ENCODE measurements at places on chromosomes 7 and 10.

DNA sequence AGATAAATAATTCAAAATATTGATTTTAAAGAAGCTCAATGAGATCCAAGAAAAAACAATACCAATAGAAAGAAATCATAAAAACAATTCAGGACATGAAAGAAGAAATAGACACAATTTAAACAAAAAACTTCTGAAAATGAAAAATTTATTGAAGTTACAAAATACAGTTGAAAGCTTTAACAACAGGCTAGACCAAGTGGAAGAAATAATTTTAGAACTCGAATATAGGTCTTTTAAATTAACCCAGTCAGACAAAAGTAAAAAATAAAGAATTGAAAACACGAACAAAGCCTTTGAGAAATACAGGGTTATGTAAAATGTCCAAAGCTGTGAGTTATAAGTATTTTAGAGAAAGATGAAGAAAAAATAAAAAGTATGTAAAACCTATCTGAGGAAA, 152.4 kb upstream of the SMIM30 start:
- DNase-seq, result no peak

GRCh38 chr10:14623931-14624330, 150.8 kb downstream of the FAM107B start:
- no peak for DNase-seq

GRCh38 chr10:88115407-88115806, 252.0 kb downstream of the PTEN start:
- DNase-seq, result no peak

GRCh38 chr10:71632200-71632820, 87.3 kb downstream of the C10orf105 start:
- DNase-seq, result no peak

- DNase-seq, result no peak
Observed at GRCh38 chr7:74655324-74655723, 2.2 kb upstream of the GTF2I start.

GRCh38 chr7:110759069-110759468, 331.9 kb upstream of the LRRN3 start:
- no peak for DNase-seq

DNA sequence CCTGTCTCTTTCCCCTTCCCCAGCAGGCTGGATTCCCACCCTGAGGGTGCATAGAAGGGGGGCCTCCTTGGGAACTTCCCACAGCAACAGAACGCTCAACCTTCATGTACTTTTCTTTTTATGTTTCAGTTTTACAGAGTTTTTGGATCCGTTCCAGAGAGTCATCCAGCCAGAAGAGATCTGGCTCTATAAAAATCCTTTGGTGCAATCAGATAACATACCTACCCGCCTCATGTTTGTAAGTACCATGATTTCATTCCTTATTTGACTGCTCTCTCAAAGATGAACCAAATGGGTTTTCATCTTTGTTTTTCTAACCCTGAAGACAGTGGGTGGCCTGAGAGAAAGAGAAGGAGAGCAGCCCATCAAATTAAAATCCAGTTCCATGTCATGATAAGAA, 46.7 kb downstream of the PLPP4 start:
- no peak for DNase-seq

DNA sequence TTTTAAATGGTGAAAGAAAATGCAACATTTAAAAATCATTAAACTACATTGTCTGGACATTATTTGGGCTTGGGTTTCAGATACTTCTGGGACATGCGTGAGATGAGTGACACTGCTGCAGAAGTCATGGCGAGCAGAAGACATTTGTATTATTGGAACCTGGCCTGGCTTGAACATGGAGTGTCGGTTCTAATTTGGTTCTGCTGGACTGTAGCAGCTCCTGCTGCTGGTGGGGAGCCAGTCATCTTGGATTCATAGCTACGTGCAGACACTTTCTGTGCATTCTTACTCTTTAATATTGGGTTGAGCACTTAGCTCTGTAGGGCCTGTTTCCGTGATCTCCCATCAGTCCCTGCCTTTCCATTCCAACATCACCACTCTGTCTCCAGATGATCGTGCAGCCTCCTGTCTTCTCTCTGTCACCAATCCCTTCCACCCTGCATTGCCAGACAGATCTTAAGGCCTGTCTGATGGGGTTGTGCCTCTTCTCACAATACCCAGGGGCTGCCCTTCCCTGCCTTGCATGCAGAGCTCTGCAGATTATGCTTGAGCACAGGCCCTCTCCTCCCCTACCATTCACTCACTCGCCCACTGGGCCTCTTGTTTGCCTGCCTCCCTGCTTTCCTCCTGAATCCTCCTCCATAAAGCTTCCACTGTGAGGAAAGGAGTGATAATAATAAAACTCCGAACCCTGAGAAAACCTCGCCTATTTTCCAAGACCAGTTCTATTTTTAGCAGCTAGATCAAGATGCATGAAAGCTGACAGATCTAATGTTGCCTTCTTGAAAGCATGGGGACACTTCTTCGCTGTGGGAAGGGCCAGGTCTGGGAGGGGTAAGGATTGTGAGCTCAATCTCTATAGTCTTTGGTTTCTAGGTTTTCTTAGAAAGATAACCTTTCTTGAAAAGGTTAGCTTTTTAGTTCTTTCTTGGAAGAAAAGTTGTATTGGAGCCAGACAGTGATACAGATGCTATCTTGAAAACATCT, 32.9 kb downstream of the CELF2 start:
- no peak for DNase-seq
